Adipose tissue (tissue), 3 donors: ENCODE measurements at places on chromosomes 5 and 9. TPM values are rescaled to one million over a fixed set of nuclear protein-coding genes. Genes with fewer than 3 reads are reported as not detected.

The ANKRD34B gene
- polyA plus RNA-seq: not detected

The ANGPTL2 gene
- 35.8 TPM for polyA plus RNA-seq

The LCN6 gene
- polyA plus RNA-seq: 39.0 TPM

The SPINK13 gene
- polyA plus RNA-seq: 0.15 TPM

The LCN9 gene
- not detected for polyA plus RNA-seq
